ENCODE measurements at places on chromosomes 4 and X.

DNA sequence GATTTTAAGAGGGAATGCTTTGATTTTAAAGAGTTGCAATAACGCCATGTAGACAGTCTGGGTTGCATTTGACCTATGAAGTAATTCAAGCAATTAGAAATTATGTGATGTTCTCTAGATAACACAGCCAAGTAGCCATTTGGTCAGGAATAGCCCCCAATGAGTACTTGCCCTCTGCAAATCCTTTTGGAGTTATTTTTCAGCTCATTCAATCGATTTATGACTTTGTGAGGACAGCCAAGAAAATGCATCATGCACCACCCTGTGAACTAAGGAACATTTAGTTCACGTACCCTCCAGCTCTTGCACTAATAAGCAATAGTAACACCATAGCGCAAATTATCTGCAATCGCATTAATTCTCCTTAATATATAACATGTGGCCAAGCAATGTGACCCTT lies 552.6 kb upstream of the INTU start:
- DNase-seq: no peak

DNA sequence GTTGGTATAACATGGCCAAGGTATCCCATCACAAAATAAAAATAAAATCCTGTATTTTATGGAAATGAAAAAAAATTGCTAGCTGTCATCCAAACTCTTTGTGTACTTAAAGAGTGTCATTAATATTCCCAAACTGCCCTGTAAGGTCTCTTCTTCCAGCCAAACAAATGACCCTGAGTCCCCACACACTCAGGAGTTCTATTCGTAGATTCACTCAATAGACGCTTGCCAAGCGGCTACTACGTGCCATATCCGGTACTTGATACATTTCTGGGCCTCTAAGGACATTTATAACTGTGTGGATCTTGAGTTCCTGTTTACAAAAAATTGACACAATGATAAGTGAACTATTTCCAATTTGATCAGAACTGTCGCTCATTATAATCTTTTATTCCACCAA lies 245.1 kb downstream of the SCFD2 start:
- no peak for DNase-seq

DNA sequence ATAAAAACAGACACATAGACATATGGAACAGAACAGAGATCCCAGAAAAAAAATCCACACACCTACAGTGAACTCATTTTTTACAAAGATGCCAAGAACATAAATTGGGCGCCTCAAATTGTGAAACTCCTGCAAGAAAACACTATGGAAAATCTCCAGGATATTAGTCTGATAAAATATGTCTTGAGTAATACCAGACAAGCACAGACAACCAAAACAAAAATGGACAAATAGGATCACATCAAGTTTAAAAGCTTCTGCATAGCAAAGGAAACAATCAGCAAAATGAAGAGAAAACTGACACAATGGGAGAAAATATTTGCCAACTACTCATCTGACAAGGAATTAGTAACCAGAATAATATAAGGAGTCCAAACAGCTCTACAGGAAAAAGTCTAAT lies 337.3 kb upstream of the DIPK2B start:
- no peak for DNase-seq

- DNase-seq: no peak
Observed at GRCh38 chrX:125846271-125846670, 319.8 kb downstream of the DCAF12L2 start.

DNA sequence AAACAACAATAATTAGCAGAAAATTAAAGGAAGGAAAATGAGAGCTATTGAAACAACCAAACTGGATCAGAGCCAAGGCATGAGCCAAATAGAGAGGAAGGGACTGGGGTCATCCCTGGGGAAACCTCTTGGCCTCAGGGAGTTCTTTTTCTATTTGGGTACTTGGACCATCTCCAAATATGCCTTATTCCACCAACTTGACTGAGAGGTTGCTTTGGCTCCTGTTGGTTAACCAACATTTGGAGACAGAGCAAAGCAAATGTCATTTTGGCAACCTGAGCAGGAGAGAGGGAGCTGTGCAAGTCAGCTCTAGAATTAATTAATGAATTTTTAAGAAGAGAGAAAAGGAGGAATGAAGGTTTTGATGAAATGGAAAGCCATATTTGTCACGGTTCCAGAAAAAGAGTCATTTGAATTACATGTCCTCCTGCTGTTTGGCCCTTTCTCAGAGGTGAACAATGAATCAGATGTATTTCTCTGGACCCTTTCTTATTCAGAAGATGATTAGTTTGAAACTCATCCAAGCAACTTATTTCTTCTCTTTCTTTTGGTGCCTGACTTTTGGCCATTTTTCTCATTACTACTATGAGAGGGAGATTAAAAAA lies 119.1 kb downstream of the CNKSR2 start:
- DNase-seq: no peak

- no peak for DNase-seq
Observed at GRCh38 chrX:136210806-136211205, 40.4 kb downstream of the MAP7D3 start.

DNA sequence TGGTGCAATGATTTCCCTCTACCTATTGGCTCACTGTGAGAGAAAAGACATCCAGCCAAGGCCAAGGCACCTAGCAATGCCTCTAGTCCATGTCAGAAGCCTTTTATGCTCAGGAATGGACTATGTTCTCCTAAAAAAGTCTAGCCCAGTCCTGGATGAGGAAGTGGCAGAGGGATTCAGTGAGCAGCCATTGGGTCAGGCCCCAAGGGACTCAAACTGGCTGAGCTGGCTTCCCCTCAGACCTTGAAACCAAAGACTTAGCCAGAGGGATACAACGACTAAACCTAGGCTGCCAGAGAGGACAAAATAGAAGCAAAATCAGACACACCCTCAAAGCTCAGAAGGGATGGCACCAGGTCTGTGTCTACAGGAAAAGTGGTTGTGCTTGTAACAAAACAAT lies 49.1 kb downstream of the ARHGEF9 start:
- no peak for DNase-seq

DNA sequence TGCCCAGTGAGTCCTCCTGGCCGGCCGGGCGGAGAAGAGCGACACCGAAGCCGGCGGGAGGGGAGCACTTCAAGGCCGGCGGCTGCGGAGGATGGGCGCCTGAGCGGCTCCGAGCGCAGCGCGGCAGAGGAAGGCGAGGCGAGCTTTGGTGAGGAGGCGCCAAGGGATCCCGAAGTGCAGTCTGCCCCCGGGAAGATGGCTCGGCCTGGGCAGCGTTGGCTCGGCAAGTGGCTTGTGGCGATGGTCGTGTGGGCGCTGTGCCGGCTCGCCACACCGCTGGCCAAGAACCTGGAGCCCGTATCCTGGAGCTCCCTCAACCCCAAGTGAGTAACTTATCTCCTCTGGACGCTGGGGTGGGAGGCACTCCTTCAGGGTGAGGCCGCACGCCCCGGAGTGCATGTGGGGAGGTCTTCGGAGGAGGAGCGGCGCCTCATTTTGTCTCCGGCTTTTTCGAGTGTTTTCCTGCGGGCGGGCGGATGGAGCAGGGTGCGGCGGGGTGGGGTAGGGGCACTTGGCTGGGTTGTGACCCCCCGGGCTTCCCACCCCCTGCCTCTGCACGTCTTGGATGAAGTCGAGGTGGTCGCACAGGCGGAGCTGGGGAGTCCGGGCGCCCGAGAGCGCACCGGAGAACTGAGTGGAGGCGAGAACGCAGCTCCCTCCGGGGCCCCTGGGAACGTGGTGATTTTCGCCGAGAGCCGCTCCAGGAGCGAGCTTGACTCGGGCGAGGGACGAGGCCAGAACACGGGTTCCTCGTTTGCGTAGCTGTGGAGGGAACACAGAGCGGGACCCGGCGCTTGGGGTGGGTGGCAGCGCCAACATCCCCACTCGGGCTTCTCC lies 979 bp downstream of the EFNB1 start:
- no peak for DNase-seq

GRCh38 chr4:174352061-174352819 lies 68.5 kb downstream of the CEP44 start:
- no peak for DNase-seq

GRCh38 chrX:133792198-133792953 lies 193.0 kb downstream of the GPC3 start:
- DNase-seq: peak; percentile 16

- no peak for DNase-seq
Observed at GRCh38 chr4:86483773-86484172, 110.3 kb upstream of the PTPN13 start.

DNA sequence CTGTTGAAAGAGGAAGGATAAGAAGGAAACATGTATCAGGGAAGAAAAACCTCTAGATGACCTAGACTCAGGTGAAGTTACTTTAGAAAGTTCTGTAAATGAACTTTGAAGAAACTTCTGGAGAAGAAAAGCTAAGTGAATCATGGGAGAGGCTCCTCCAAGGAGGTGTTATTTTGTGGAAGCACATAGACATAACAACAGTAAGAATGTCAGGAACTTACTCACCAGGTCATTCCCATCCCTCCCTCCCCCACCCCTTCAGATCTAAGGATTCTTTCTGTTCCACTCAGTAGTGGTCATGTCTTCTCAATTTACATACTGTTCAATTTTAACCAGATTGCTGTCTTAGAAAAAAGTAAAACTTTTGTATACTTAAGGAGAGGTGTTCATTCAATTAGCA lies 310.5 kb upstream of the DDX53 start:
- no peak for DNase-seq

GRCh38 chr4:3741217-3742011 lies 24.8 kb upstream of the ADRA2C start:
- no peak for DNase-seq

DNA sequence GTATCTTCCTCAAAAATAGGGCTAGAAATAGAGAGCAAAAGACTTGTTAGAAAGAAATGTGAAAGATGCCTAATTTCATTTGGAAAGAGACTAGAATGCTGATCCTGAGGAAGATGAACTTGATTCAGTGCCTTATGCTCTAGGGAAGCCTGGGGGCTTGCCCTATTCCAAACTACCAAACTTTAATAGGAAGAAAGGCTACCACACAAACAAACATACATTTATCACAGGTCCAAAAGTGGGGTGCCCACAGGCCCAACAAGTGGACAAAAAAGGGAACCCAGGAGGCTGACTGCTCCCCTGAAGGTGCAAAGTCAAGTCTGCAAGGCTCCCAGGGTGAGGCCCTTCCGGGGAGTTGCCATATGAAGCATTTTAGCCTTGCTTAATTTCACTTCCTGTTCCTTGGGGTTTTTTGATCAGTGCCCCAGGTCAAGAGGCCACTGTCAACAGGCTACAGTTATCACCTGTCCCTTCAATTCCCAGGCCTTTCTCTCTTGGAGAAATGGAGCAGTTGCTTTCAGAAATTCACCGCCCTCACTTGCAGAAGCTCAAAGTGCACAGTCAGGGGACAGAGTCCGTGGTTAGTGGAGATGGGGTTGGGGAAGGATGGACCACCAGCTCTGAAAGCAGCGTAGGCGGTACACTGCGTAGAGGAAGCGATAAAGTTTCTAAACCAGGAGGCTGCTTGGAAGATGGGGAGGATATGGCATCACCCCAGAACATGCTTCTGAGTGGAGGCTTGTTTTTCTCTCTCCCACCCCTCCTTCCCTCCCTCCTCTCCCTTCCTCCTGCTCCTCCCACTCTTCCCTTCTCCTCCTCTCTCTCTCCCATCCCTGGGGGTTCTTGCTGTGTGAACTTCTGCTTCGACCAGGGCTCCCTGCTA lies 36.4 kb downstream of the TMEM154 start:
- no peak for DNase-seq

DNA sequence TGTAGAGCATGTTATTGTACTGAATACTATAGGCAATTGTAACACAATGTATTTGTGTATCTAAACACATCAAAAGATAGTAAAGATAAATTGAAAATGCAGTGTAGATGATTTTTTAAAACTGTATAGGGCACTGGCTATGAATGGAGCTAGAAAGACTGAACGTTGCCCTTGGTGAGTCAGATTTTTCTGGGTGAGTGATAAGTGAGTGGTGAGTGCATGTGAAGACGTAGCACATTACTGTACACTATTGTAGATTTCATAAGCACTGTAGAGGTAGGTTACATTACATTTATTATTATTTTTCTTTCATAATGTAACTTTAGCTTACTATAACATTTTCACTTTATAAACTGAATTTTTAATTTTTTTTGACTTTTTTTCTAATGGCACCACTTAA lies 1491.6 kb downstream of the TECRL start:
- DNase-seq: no peak

DNA sequence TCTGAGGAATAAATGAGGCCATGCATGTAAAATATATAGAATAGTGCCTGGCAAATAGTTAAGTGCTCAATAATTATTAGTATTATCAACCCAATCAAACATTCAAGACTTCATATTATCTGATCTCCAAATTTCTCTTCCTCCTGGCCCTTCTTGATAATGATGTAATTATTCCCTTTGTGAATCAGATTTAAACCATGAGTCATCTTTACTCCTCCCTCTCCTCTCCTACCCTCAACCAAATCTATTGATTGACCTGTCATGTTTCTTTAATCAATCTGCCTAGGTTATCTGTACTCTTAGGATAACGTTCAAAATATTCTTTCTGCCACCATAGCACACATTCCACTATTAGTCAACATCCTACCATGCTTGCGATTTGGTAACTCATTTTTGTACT lies 129.8 kb upstream of the NAP1L5 start:
- DNase-seq: no peak

DNA sequence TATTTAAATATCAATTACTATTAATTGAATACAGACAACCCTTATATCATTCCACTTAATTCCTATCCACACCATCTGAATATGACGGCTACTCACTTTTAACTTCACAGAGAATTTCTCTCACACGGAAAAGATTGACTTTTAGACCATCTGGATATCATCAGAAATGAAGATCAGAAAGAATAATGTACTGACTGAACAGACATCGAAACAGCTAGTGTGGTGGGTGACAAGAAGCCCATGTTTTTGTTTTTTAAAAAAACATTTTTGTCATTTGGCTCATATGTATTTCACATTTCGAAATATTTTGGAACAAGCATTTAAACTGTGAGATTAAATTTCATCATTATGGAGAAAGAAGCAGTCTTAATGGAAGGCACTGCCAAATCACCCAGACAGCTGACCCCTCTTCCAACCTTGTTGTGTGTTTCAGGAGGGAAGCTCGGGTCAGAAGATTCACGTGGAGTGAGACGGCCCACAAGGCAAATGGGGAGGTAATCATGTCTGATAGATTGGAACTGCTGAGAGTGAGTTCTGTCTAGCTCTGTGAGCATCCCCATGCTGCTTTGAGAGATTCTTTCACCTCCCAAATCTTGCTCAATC lies 204.2 kb upstream of the RASGEF1B start:
- no peak for DNase-seq

DNA sequence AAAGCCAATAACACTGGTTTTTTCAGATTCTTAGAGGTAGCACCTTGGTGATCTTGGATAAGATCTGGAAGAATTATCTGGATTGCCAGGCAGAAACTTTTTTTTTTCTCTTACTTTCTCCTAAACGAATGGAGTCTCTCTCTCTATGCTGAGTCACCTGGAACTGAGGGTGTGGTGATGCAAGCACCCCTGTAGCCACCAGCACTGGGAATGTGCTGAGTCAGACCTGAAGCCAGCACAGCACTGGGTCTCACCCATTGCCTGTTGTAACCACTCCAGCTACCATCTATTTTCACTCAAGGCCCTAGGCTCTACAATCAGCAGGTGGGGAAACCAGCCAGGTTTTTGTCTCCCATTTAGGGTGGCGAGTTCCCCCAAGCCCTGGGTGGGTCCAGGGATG lies 923.8 kb downstream of the RAPGEF2 start:
- DNase-seq: no peak

GRCh38 chr4:138076561-138076960 lies 165.6 kb downstream of the SLC7A11 start:
- DNase-seq: no peak

- DNase-seq: no peak
Observed at GRCh38 chrX:27598312-27598711, 8.2 kb downstream of the DCAF8L2 start.

- no peak for DNase-seq
Observed at GRCh38 chrX:84339507-84340364, 151.7 kb upstream of the RPS6KA6 start.

GRCh38 chr4:143286701-143287571 lies 49.7 kb upstream of the GAB1 start:
- no peak for DNase-seq
